ENCODE measurements at places on chromosomes 13 and 19. TPM values are rescaled to one million over a fixed set of nuclear protein-coding genes. Genes with fewer than 3 reads are reported as not detected.

DNA sequence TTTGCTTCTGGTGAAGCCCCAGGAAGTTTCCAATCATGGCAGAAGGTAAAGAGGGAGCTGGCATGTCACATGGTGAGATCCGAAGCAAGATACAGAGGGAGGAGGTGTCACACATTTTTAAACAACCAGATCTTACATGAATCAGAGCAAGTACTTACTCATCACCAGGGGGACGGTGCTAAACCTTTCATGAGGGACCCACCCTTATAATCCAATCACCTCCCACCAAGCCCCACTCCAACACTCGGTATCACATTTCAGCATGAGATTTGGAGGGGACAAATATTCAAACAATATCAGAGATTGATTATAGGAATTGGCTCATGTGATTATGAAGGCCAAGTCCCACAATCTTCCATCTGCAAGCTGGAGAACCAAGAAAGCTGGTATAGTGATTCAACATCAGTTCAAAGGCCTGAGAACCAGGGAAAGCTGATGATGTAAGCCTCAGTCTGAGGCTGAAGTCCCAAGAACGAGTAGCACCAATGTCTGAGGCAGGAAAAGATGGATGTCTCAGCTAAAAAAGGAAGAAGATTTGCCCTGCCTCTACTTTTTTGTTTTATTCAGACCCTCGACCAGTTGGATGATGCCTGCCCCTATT, 58.6 kb upstream of the WDFY2 start:
- DNase-seq, result peak; percentile 23

GRCh38 chr13:32917504-32917903, 98.7 kb upstream of the KL start:
- DNase-seq, result peak; percentile 57

- DNase-seq, result no peak
Measured at GRCh38 chr13:74423434-74423833, 289.2 kb upstream of the KLF12 start.

DNA sequence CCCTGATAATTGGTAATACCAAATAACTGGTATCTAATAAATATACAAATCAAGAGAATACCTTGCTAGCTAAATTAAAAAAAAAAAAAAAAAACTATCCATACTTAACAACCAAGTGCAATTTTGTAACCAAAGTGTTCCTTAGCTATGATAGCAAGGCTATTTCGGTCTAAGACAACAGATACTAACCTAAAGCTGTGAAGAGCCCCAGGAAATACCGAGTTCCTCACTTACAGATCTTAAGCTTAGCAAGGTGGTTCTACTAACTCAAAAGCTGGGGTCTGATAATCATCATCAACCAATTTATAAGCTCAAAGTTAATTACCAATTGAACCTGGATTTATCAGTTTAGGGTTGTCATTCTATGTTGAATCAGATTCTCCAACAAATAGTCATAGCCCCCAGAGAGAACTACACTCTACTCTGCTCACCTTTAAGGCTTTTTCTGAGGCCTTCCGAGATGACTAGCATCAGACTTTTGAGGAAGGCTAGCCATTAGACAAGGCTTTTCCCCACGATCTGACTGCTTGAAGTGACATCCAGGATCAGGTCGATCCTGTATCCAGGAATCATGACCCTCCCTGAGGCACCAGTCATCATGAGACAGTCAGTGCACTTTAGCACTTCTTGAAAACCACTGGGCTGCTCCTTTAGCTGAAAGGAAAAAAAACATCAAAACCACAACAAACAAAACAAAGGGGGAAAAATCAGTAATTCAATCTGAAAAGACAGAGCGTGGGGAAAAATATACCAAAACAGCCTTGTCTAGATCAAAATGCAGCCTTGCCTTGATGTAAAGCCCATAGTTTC, 31.9 kb downstream of the INTS6 start:
- DNase-seq, result no peak

DNA sequence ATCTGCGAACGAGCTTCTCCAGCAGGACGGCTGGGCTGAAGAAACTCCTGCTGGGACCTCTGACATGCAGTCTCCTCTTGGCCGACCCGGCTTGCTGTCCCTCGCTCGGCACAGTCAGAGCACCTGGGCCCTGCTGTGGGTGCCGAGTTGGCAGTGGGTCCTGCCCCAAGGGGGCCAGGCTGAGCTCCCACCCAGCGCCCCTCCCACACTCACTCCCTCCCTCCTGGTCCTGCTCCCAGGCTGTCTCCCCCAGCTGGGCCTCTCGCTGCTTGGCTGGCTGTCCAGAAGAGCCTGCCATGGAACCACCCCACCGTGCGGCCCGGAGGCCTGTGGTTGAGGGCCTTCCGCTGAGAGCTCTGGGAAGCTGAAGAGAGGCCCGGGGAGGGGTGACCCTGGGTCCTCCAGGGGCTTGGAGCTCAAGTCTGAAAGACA, 6.0 kb downstream of the AKT2 start:
- no peak for DNase-seq

- DNase-seq, result no peak
Measured at GRCh38 chr13:40348096-40348679, 318.3 kb downstream of the FOXO1 start.

- DNase-seq, result peak; percentile 33
Measured at GRCh38 chr19:6270076-6270745, 9.6 kb downstream of the MLLT1 start.

GRCh38 chr19:10431943-10432735, 11.8 kb downstream of the PDE4A start:
- DNase-seq, result peak; percentile 42

DNA sequence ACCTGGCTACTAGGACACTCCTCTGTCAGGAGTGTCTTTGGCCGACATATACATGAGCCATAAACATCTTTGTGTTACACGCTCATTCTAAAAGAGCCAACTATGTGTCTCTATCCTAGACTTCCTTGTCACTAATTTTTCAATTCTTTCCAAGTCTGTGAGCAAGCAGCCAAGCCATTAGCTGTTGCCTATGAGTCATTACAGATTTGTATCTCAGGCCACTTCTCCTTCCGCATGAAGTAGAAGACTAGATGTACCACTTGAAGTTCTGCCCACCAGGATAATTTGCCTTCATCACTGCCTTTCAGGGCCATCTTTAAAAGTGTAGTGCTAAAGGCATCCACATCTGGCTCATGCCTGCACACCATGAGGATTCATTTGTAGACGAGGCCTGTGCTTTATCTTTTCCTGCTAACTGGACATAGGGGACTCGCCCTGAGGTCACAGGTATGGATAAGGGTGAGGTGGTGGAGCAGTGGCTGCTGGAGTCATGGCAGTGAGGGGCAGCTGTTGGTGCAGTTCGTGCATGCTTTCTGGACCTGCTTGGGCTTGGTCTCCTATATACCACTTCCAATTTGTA, 126.1 kb upstream of the KL start:
- peak; percentile 38 for DNase-seq

- DNase-seq, result no peak
Measured at GRCh38 chr13:30446126-30446500, 19.6 kb downstream of the HMGB1 start.

GRCh38 chr19:3725640-3726310, 17.6 kb downstream of the TJP3 start:
- DNase-seq, result no peak

- no peak for DNase-seq
Measured at GRCh38 chr13:35930665-35931631, 200.2 kb downstream of the DCLK1 start.

DNA sequence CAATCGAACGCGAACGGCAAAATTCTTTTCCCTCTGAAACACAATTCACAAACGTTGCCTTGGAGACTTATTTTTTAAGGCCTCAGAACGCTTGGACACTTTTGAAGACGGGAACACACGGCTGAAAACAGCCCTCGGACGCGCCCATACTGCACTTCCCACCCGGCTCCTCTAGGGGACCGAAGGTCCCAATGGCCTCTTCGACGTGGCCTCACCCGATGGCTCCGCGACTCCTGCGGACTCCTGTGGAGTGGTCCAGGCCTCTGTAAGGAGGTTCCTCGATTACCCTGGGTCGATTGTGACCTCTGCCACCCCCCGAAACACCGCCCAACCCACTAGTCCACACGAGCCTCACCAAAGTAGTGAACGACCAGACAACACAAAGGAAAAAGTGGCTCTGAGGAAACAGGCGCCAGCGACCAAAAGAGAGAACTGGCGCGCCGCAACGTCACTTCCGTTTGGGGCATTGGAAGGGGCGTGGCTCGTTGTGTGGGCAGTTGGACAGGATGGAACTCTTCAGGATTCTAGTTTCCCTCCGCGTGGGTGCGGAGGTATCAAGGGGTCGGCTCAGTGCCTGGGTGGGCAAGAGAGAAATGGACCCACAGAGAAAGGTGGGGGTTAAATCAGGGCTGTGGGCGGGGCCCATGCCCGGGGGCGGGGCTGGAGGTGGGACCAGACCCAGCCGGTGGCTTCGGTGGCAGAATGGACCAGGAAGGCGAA, at the start of gene ZNF560:
ZNF560 (minus strand) TSS at position 434 of the 720 bp plus-strand sequence. CDS start 23,303 bp downstream, outside the sequence.
- no peak for DNase-seq

- DNase-seq, result no peak
Measured at GRCh38 chr13:45249662-45250061, 48.8 kb upstream of the KCTD4 start.

- no peak for DNase-seq
Measured at GRCh38 chr13:42577538-42577937, 3.6 kb downstream of the TNFSF11 start.

- peak; percentile 3 for DNase-seq
Measured at GRCh38 chr13:78875792-78876580, 217.0 kb upstream of the OBI1 start.

- peak; percentile 72 for DNase-seq
Measured at GRCh38 chr13:85806553-85807175, 7.4 kb upstream of the SLITRK6 start.

DNA sequence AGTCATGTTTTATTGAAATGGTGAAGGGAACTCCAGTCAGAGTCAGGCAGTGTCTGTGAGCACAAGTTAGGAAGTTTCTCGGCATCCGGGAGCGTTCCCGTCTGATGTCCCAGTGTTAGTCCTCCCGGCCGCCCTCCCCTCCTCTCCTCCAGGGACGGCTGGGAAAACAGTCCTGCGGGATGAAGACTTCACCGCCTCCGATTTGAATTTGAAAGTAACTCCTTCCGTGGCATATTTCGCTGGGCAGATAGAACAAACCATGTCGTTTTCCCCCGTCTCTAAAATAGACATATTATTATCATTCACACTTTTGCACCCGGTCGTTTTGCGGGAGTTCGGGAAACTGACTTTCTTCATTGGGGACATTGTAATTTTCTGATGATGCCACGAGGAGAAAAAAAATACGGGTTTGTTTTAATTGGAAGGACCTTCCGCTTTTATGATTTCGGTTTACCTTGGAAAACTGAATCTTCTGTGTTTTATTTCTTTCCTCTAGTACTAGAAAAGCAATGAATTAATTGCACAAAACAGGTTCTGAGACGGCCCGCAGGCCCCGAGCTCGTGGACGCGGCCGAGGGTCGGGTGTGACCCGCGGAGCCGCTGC, 76.6 kb downstream of the ZIC5 start:
- no peak for DNase-seq

DNA sequence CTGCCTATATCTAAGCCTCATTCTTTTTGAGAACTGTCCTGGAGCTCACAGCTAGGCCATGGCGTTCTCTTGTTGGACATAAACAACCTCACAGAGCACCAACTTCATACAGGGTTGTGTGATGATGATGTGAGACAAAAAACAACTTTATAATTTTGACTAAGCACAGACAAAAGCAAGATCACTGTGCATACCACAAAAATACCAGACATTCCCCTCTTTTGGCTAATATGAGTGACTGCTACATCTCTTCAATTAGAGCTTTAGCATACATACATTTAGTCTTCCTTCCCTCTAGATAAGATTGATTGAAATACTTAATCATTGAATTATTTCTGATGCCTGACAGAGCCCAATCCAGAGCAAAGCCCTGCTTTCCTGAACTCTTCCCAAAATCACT, 8.3 kb downstream of the MAB21L1 start:
- DNase-seq, result no peak

DNA sequence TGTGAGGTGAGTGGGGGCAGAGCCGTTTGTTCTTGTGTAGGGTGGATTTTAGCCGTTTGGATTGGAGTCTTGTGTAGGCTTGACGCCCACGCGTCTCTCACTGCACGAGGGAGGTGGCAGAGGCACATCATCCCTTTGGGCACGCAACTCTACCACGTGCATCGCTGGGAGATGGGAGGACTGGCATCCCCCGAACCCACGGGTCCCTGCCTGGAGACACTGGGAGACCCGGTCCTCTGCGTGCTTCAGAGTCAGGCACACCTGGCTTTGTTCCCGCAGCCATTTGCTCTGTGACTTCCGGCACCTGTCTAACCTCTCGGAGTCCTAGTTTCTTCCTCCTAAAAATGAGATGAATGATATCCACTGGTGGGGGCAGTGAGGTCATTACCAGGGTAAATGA, 6.4 kb downstream of the ARHGEF7 start:
- no peak for DNase-seq

- no peak for DNase-seq
Measured at GRCh38 chr13:113639616-113640262, 18.3 kb downstream of the ATP4B start.

DNA sequence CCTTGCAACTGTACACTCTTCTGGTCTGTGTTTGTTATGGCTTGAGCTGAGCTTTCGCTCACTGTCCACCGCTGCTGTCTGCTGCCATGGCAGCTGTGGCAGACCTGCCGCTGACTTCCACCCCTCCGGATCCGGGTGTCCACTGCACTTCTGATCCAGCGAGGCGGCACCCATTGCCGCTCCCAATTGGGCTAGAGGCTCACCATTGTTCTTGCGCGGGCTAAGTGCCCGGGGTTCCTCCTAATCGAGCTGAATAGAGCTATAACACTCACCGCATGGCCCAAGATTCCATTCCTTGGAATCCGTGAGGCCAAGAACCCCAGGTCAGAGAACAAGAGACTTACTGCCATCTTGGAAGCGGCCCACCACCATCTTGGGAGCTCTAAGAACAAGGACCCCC, 2.2 kb upstream of the PSMC4 start:
- no peak for DNase-seq

DNA sequence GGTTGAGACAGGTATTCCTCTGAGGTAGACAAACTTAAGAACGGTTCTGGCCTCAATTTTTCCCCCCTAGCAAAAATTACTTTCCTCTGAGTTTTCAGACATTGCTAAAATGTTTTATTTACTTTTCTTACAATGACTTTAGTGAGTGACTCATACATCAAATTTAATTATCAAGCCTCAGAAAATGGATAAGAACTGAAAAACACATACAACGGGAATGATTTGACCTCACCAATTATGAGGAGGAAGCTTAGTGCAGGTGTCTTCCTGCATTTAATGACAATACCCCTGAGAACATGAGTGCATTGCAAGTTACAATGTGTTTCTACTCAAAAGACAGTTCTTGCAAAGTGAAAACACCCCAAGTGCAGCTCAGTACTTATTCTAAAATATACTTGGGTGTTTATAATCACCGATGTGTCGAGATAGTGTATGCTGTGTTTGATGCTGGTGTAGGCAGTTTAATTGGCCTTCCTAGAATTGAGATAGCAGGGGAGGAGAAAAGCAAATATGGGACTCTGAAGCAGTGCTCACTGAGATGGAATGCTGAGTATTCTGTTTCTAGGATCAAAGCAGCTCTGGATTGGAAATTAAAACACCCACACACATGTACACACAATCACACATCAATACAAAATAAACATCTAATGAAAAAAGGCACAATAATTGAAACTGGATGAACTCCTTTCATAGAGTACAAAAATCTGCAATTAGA, 189.5 kb upstream of the SLC10A2 start:
- DNase-seq, result peak; percentile 44

GRCh38 chr13:59270327-59270726, 893.4 kb downstream of the DIAPH3 start:
- no peak for DNase-seq

Gene HIPK4
- not detected for total RNA-seq

Gene FFAR1
- not detected for total RNA-seq

Gene PEG3
- 1.6 TPM for total RNA-seq

Gene LSM14A
- total RNA-seq, result 88.5 TPM

All from PC-3 (cell line).